H54 (cell line): ENCODE measurements at places on chromosomes 4 and X.

- no peak for DNase-seq
Measured at GRCh38 chr4:39326468-39326977, 39.6 kb downstream of the RFC1 start.

DNA sequence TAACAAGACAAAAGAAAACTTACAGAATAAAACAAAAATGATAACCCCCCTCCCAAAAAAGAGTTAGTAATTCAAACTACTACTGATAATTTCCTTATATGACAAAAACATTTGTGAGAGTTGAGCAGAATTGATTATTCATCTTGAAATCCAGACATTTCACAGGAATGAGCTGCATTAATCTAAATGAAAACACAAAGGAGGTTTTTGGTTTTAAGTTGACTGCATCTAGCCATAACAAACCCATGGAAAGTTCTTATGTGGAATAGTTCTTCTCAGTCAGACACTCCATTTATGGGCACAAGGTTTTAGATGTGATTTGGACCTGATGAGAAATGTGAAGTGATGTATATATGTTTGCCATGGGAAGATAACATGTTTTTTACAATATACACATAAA lies 95.4 kb downstream of the VCX2 start:
- DNase-seq: no peak

DNA sequence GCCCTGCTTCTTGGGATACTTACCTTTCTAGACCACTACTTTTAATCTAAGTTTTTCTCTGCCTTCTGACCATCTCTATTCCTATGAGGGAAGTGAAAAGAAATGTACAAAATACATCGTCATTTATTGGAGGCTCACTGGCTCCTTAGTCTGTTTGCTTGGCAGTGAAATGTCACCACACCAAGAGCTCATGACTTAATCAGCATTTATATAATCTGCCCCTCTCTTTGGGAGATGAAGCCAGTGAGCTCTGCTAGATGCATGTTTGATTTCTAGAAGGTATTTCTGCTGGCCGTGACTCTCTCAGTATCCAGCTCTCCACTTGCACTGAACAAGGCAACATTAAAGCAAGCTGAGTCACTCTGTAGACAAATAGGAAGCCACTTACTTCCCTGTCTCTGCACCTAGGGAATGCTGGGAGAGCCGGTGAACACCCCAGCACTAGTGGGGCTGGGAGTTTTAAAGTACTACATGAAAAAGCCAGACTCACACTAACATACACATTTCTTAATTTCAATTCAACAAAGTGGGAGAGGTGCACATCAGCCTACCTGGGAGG lies 79.1 kb downstream of the MID1IP1 start:
- DNase-seq: no peak

- DNase-seq: no peak
Measured at GRCh38 chr4:181323061-181323460, 920.1 kb upstream of the TENM3 start.

- DNase-seq: no peak
Measured at GRCh38 chr4:61739887-61740286, 539.8 kb downstream of the ADGRL3 start.

DNA sequence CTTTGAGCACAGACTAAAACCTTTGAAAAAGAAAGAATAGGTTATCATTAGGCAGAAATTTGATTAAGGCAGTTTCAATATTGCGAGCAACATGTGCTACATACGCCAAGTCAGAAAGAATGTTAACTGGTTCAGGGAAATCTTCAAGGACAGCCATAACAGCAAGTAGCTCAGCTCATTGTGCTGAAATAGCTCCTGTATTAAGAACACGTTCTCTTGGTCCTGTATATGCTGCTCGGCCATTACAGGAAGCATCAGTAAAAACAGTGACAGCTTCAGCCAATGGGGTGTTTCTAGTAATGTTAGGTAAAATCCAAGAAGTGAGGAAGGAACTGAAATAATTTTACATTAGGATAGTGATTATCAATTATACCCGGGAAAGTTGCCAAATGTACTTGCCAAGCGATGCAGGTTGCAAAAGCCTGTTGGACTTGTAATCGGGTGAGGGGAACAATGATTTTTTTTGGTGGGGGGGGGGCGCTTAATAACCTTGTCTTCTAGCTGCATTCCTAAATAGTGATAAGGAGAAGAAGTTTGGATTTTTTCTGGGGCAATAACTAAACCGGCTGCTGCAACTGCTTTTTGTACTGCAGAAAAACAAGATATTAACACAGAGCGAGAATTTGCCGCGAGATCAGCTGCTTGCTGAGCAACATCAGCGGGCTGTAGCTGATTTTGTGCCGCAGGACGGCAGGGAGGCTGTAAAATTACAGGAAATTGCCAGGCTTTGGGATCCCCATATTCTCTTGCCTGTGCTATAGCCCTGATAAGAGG lies 49.4 kb upstream of the RASSF6 start:
- no peak for DNase-seq

DNA sequence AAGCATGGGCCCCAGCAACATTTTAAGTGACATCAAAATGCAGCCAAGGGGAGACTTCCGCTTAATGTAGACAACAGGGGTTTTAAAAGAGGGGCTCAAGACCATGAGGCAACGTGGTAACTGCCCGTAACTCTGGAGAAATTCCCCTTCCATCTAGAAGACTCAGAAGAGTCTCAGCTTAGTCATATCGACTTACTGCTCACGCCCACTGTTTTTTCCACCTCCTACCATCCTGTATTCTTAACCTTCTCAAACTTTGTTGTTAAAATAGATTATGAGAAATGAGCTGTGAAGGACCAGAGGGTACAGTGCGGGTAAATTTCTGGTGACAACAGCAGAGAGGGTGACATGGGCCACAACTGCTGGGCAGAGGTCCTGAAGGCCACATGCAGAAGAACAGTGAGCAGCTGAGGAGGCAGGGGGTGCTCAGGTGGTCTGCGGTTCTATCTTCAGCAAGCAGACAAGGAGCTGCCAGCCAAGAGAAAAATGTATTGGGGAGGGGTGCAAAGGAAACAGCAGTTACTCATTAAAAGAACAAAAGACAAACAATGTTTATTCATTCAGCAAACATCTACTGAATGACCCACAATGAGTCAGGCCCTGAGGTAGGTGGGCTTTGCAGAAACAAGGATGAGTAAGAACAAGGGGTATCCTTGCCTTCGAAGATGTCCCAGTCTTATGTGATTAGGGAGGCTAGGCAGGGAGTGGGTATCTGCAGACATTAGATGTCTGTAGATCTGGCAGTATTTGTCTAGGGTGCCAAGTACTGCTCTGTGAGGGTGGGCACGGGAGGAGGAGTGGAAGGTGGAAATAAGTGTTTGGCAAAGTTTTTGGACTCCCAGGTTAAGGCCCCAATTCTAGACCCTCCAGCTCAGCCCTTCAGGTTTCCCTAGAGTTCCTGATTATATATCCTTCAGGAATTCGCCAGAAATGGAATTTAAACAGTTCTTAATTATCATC lies 175.3 kb downstream of the TSPAN5 start:
- DNase-seq: no peak

DNA sequence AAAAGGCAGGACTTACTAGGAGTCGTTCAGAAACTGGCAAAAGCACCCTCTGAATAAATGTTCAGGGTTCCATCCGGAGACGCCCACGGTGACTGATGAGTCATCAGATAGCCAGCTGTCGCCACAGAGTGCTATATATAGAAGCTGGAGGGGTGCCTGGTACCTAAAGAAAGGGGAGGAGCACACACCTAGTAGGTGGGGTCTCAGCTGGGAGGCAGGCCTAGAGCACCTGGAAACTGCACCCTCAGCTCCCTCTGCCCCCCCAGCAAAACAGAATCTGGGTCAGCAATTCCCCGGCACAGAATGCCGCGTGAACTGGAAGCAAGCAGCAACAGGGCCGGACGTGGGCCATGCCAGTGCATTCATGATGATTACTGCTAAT lies 242.0 kb downstream of the BCOR start:
- DNase-seq: no peak

DNA sequence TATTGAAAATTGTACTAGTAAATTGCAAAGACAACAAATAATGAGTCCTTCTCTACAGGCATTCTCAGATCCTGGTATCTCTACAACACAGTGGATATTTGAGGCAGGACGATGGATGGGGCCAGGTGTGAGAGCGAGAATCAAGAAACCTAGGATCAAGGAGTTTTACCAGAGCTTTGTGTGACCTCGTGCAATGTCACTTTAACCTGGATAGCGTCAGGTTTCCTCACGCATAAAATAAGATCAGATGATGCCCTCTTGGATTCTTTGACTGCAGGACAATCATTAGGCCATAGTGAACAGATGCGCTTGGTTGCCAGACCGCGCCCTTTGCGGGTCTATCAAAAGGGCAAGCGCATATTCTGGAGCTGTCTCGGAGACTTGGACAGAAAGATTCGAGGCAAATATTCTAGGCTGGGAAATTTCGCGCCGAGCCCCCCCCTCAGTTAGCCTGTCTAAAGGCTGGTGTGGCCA lies 66.6 kb downstream of the FBXO8 start:
- no peak for DNase-seq

- no peak for DNase-seq
Measured at GRCh38 chr4:8696369-8697127, 104.0 kb downstream of the CPZ start.

GRCh38 chr4:40685300-40685699 lies 55.6 kb upstream of the RBM47 start:
- DNase-seq: no peak

DNA sequence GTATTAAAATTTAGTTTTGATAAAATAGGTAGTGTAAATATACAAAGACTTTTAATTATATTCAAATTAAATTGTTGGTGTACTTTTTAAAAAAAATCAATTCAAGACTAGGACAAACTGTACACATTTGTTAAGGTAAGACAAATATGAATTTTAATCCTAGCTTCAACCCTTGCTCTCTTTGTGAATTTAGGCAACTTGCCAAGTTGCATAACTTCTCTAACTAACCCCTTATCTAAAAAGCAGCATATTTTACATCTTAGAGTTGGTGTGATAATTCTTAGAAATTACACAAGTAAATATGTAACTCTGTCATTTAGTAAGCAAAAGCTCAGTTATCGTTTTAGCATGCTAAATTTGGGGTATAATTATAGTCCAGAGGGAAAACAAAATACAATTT lies 78.1 kb upstream of the FSTL5 start:
- no peak for DNase-seq
